ENCODE measurements at places on chromosomes 11 and 22.

DNA sequence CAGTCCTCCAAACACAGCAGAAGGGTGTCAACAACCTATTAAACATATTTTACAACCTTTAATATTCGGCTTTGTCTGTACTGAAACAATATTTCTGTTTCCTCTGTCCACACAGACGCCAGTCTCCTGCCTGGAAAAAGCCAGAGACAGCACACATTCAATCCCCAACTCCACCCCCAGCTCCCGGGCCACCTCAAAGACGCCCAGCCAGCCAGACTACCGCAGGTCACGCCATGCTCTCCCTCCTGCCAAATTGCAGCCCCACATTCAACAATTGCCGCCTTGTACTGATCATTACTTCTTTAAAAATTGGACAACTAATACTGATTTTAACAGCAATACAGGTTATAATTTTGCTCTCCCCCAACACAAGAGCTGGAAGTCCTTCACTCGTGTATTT is 1.2 kb downstream of the SERGEF start:
- DNase-seq = no peak

- DNase-seq = no peak
Measured at GRCh38 chr11:100821198-100821597, 134.1 kb downstream of the ARHGAP42 start.

GRCh38 chr11:100719809-100720221 is 32.7 kb downstream of the ARHGAP42 start:
- DNase-seq = no peak

GRCh38 chr11:107392611-107393010 is 65.0 kb downstream of the CWF19L2 start:
- DNase-seq = no peak

- DNase-seq = no peak
Measured at GRCh38 chr22:30031328-30031727, 48.9 kb upstream of the HORMAD2 start.

GRCh38 chr11:6992026-6992425 is 28.1 kb downstream of the ZNF214 start:
- no peak for DNase-seq

DNA sequence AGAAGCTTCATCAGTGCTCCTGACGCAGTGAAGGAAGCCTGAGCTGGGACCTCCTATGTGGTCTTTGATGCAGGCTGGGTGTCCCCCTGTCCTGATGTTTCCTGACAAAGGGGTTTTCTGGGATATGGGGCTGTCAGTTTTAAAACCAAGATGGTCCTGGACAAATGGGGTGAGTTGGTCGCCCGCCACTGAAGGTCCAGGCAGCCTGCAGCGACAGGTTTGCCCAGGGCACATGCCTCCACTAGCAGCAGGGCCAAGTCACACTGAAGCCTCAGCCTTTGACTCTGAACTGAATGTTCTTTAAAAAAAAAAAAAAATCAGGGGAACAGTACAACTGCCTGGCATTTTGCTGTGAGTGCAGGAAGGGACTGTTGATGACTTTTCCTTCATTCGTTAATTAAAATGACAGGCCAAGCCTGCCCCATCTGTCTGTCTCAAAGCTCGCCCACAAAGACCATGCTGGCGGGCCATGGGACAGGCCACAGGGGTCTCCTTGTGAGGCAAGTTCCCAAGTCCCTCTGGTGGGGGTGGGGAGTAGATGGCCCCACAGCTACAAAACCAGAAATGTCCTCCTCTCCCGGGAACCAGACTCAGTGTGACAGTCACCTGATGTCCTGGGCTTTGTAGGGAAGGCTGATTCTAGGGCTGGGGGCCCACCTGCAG is 274.8 kb downstream of the CTTN start:
- DNase-seq = no peak

GRCh38 chr11:31813391-31814175 is 2.5 kb upstream of the PAX6 start:
- DNase-seq = no peak

DNA sequence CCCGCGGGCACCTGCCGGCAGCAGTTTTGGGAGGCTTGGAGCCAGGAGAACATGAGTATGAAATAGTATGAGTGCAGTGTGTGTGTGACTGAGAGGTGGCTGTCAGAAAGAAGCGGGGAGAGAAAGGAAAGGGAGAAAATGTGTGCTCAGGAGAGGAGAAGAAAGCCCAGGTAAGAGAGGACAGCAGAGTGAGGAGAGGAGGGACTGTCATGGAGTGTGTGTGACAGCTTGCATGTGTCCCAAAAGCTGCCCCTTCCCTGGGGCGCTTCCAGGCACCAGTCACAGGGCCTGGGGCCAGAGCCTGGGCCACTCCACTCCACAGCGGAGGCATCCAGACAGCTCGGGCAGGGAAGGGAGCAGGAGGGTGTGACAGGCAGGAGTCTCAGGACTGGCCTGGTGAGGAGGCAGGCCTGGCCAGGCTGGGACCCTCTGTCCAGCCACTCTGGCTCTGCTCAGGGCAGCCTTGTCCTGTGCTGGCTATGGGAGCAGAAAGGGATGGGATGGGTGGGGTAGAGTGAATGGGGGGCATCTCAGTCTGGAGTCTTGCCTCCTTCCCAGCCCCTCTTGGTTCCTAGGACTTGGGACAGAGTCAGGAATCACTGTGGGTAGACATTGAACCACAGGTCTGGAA is 949 bp downstream of the MMP11 start:
- DNase-seq = no peak

DNA sequence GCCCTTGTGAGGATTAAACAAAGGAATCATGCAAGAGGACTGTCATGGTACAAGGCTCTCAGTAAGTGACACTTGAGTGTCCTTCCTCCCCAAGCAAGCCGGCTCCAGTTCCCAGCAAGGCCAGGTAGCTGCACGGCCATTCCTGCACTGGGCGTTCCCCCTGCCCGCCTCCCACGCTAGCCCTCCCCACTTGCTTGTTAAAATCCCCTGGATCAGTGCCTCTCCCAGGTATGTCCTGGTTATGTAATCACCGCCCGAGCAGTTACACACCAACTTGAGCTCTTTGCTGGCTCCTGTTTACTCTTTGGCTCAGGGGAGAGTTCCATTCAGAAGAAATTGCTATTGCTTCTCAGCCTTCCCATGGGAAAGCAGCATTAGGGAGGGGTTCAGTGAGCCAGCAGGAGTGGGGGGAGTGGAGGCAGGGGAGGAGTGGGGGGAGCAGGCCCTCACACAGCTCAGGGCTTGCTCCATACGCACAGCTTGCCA is 19.4 kb upstream of the MYEOV start:
- no peak for DNase-seq

- no peak for DNase-seq
Measured at GRCh38 chr11:86162239-86162638, 82.3 kb upstream of the EED start.

DNA sequence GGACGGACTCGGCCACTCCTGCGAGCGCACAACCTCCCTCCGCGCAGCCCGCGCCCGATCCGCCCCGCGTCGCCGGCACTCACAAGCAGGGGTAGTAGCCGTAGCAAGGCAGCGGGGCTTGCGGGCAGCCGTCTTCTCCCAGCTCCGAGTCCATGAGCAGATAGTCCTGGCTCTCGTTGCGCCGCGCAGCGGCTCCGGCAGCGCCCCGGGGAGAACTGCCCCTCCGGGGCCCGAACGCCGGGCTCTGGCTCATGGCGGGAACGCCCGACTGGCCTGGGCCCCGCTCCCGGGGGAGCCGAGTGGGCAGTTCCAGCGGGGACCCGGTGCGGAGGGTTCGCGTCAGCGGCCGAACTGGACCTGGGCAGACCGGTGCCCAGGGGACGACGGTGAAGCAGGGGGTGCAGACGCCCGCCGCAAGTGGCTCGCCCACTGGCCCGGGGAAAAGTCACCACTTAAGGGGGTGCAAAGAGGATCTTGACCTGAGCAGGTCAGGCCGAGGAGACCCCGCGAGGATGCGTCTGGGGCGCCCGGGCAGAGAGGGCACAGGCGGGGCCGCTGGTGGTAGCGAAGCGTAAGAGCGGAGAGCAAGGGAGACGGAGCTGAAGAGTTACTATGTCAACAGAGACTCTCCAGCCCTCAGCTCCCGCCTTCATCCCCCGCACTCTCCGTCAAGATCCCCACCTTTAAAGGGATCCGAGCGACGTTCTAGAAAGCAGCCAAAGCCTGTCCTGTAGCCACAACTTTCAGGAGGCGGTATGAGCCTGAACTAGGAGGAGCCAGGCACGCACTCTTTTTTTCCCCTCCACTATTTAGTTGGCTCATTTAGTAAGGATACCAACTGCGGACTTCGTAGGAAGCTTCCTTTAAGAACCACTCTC is at the start of gene TRPC6:
TSS of gene TRPC6 (minus strand) at position 757 of the 878 bp plus-strand sequence. CDS start at position 253, 504 bp downstream.
- DNase-seq = no peak

GRCh38 chr11:46553814-46554212 is 40.0 kb downstream of the AMBRA1 start:
- DNase-seq = no peak

GRCh38 chr11:28738549-28738948 is 630.4 kb downstream of the METTL15 start:
- DNase-seq = no peak

GRCh38 chr11:67302571-67303131 is 679 bp upstream of the SSH3 start:
- no peak for DNase-seq

DNA sequence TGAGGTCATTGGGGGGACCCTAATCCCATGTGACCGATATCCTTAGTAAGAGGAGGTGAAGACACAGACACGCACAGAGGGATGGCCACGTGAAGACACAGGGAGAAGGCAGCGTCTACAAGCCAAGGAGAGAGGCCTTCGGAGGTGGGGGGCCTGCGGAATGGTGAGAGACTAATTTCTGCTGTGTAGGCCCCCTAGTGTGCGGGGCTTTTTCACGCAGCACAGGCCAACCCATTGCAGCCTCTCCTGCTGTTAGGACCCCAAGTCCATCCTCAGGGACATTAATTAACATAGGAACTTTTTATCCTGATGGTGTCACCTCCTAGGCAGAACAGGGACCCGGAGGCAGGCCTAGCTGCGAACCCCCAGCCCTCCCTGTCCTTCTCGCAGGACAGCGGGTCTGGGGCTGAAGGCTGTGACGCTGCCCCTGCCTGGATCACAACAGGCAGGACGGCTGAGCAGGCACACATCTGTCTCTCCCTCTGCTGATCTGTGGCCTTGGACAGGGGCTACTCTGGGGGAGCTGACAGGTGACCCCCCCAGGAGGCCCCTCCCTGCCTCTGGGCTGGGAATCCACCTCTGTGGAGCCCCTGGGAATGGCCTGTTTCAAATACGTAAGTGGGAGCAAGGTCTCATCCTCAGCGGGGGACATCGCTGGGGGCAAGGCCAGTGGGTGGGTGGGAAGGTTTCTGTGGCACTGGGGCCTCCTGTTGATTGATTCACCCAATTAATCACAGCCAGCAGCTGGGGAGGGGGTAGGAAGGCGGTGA is 7.9 kb downstream of the ASCL2 start:
- no peak for DNase-seq

DNA sequence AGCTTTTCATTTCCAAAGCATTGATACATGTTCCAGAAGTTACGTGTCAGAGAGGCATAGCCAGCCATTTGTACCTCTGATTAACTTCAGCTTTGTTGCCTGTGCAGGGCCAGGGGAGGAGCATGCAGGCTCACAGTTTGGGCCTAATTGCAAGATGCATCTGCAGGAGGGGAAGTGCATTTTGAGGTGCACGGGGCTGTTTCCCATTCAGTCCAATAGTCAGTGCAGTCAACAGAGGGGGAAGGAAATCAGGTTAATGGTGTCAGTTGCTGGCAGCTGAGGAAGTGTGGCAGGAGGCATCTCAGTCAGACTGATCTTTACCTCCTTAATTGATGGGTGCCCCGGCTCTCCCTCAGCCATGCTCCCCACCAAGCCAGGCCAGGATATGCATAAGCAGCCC is 39.3 kb downstream of the ABCC8 start:
- DNase-seq = no peak

- DNase-seq = no peak
Measured at GRCh38 chr11:69319255-69320106, 25.5 kb downstream of the MYEOV start.

GRCh38 chr11:132987936-132988335 is 544.4 kb downstream of the OPCML start:
- DNase-seq = no peak

- no peak for DNase-seq
Measured at GRCh38 chr22:22547692-22548300, 11.3 kb downstream of the PRAME start.

DNA sequence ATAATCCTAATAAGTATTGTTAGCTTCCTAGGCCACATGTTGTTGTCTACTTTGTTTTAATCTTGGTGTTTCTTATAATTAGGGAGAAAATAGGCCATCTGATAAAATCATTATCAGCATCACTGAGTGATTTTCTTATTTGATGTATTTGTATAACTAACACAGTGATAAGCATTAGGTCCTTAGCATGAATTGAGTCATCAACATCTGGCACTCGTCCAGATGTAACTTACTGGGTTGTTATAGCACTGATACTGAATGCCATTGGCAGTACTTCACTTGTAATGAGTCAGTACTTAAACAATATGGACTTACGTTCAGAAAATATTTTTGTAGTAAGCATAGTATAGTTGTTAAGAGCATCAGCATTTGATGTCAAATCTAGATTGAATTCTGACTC is 16.2 kb downstream of the API5 start:
- no peak for DNase-seq

GRCh38 chr11:6405846-6406245 is 13.0 kb downstream of the APBB1 start:
- peak; percentile 79 for DNase-seq

DNA sequence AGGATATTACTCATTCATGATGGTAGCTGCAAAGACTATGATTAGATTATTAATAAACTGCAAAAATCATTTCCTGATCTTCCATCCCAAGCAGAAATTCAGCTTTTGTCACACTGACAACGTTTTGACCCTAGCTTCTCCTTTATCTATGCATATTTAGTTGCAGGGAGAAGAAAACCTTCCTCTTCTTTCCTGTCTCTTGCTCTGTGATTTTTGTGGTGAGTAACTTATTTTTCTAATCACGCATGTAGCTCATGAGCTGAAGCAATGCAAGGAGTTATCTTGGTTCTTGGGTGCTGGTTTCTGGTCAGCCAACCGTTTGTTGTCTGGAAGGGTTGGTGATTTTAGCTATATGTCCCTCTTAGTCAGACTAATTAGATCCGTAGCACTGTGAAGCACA is 56.4 kb downstream of the FDX1 start:
- no peak for DNase-seq

- DNase-seq = no peak
Measured at GRCh38 chr11:40062616-40063015, 1396.8 kb downstream of the LRRC4C start.

- DNase-seq = no peak
Measured at GRCh38 chr11:30559004-30559403, 27.1 kb downstream of the MPPED2 start.

DNA sequence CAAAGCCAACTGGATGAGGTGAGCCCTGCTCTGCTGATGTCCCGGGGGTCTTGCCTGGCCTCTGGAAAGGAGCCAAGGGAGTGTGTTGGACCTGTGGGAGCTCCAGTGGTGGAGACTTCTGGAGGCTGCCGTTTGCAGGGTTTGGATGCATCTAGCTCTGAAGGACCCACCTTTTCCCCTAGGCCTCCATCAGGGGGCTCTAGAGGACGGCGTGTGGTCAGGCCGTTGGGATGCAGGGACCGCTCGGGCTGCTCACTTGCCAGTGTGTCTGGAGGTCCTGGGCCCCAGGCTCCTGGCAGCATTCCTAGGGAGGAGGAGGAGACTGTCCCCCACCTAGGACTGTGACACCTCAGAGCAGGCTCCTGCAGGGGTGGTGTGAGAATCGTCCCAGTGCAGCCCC is 58.3 kb downstream of the PRDM11 start:
- DNase-seq = no peak

- DNase-seq = no peak
Measured at GRCh38 chr11:15800111-15800800, 556.1 kb downstream of the SOX6 start.

- no peak for DNase-seq
Measured at GRCh38 chr22:28034760-28035401, 115.8 kb upstream of the PITPNB start.

GRCh38 chr11:86676533-86677154 is 4.2 kb upstream of the ME3 start:
- DNase-seq = no peak
